ENCODE measurements at places on chromosomes 11 and 22. TPM values are rescaled to one million over a fixed set of nuclear protein-coding genes. Genes with fewer than 3 reads are reported as not detected.
A peak's percentile ranks its signal among the peaks of the same experiment; 100 is the strongest.

GRCh38 chr22:26362471-26362870 lies 66.6 kb upstream of the ASPHD2 start:
- no peak for DNase-seq

NLRP10 gene
- total RNA-seq: not detected

DNA sequence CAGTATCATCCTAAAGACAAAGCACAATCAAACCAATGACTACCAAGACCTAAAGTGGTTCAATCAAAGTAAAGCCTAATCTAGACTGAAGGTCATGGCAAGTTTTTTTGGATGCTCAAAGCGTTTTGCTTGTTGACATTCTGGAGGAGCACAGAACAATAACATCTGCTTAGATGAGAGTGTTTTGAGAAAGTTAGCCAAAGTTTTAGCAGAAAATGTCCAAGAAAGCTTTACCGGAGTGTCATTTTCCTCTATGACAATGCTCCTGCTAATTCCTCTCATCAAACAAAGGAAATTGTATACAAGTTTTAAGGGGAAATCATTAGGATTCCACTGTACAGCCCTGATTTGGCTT lies 256.9 kb upstream of the FAT3 start:
- no peak for DNase-seq

DNA sequence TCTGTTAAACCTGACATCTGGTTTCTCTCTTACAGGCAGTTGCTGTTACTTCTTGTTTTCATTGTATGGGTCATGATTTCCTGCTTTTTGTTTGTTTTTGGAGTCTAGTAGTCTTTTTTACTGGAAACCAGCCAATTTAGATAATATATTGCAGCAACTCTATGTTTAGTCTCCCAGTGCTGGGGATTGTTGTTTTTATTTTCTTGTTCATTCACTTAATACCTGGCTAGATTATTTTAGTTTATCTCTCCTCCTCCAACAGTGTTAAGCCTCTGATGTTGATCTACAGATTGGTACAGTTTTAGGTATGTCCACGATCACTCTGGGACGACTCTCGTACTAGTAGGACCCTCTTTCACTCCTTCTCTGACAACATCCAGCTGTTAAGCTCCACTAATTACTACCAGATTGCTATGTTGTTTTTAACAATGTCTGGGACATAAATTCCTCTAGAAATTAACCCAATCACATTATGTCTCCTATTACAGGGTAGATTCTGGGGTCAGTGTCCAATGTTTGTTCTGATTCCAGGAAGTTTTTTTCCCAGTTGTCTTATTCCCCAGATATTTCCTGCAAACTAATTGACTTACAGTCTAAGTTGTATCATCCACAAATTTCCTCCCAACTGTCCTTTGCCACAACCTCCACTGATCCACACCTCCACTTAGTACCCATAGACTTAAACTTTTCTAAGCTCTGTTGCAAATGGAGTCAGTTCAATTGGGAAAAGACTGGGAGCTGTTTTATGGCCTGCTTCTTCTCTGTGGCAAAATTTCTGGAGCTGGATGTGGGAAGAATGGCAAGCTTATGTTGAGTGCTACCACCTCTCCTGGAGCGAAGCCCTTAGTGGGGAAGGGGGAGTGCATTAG lies 1280.6 kb upstream of the CNTN5 start:
- no peak for DNase-seq

- no peak for DNase-seq
Measured at GRCh38 chr22:35352214-35353111, 28.4 kb upstream of the HMOX1 start.

ARHGAP42 gene
- total RNA-seq: 5.6 TPM

SLC5A4 gene
- not detected for total RNA-seq

GRCh38 chr11:60989093-60989650 lies 17.7 kb downstream of the CD6 start:
- no peak for DNase-seq

GRCh38 chr11:73147771-73148681 lies 5.9 kb upstream of the FCHSD2 start:
- peak; percentile 68 for DNase-seq

OTOG gene
- 0.57 TPM for total RNA-seq

Measured in dorsolateral prefrontal cortex (tissue), 122 donors.